AG09309 (cell line): ENCODE measurements at places on chromosomes 11 and 22.

DNA sequence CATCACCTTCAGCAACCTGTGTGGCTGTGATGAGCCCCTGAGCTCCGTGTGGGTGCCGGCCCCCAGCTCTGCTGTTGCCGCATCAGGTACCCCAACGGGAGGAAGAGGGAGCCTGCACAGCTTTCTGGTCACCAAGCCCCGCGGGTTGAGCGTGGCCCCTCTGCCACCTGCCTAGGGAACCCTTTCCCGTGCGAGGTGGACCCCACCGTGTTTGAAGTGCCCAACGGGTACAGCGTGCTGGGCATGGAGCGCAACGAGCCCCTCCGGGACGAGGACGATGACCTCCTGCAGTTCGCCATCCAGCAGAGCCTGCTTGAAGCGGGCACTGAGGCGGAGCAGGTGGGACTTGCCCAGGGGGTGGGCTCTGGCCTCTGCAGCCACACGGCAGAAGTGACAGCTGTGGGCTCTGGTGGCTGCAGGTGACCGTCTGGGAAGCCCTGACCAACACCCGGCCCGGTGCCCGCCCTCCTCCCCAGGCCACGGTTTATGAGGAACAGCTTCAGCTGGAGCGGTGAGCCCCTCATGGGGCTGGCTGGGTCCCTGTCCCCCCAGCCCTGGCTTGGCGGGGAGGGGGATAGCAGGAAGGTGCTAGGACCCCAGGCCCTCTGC, 1.9 kb upstream of the SSH3 start:
- DNase-seq, result no peak

- DNase-seq, result peak; percentile 21
Measured at GRCh38 chr11:43567396-43567975, 113.1 kb upstream of the HSD17B12 start.

DNA sequence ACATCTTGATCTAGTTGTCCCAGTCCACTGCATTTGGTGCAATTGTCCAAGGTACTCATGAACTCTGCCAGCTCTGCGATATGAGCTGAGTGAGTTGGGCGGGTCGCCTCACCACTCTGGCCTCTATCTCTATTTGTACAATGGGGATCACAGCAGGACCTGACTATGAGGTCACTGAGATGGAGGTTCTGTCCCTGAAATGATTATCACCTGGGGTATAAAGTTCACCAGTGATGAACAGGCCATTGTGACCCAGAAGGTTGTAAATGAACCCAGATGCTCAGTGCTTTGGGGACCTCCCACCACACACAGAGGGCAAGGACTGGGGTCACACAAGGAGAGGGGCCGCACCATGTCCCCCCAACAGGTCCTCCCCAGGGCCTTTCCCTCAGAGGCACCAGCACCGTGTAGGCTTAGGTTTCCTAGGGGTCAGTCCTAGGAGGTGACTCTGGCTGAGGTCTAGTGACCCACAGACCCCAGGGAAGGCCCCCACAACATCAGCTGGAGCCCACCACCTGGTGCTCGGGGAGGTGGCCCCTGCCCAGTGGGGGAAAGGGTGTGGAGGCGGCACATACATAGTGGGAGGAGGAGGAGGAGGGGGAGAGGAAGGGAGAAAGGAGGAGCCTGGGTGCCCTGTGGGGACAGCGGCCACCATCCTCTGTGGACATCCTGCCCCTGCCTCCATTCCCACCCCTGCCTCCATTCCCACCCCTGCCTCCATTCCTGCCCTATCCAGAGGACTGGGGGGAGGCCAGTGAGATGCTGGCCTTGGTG, 25.0 kb upstream of the IGLL1 start:
- no peak for DNase-seq

GRCh38 chr22:31602259-31602952, 59.6 kb downstream of the PISD start:
- DNase-seq, result peak; percentile 78

DNA sequence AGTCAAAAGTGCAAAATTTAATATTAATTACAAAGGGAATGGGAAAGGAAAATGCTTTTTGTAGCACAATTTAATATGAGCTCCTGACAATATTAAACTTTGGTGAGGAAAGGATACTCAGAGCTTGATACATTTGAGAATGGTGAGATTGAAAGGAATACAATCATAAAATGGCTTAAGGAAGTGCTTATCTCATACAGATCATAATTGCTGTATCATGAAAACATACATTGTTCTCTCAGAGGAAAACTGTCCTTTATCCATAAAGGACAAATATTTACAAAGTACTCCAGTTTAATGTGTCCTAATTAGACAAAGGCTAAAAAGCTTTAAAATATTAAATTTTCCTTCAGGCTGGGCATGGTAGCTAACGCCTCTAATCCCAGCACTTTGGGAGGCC, 260.4 kb downstream of the TMEM135 start:
- no peak for DNase-seq

DNA sequence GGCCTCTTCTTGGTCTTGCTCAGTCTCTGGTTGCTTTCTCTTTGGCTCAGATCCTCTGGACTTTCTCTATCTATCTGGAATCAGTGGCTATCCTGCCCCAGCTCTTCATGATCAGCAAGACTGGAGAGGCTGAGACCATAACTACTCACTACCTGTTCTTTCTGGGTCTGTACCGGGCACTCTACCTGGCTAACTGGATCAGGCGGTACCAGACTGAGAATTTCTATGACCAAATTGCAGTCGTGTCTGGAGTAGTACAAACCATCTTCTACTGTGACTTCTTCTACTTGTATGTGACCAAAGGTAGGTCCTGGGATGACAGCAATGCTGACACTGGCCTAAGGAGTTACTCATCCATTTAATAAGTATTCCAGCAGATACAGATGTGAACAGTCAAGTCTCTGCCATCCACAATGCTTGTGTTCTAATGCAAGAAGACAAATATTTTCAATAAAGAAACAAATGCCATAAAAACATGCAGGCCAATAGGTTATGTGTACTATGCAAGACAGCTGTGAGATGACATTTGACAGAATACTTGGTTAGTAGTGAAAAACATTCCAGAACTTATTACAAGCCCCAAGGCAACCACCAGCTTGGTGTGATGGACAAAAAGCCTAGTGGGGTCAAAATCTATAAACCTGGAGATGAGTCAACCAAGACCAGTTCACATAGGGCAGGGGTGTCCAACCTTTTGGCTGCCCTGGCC, 13.4 kb downstream of the KDELR3 start:
- no peak for DNase-seq
